ENCODE measurements at places on chromosomes 11 and 22. TPM values are rescaled to one million over a fixed set of nuclear protein-coding genes. Genes with fewer than 3 reads are reported as not detected.

DNA sequence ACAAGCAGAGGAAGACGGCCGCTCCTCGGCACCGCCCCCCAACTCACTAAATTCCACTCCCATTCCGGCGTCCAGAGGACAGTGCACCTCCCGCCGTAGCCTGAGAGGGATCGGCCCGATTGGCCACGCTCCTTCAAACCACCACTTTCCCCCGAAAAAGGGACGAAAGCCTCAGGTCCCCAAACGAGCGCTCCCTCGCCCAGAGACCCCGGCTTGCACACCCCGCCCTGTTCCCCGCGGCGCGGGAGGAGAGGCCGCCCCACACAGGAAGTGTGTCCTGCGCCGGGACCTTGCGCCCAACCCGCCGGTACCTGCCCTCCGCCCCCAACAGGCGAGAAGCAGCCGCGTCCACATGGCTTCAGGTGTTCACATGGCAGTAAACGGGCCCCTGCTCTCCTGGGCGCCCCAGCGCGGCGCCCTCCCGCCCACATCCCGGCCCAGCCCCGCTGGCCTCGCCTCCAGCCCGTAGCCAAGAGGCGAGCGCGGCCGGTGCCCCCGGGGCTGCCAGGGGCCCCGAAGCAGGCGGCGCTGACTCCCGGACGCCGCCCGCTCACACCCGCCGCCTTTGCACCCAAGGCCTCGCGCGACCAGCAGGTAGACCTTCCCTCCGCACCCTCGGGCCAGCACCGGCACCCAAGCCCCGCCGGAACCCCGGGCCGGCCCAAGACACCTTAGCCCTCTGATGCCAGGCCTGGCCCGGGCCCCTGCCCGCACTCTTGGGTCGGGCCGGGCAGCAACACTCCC is 849 bp downstream of the TCF20 start:
- no peaks in the 10 kb centered on the region for H3K27me3 ChIP-seq
- H3K36me3 ChIP-seq = no peaks in the 10 kb centered on the region
- H3K27ac ChIP-seq = peak overlapping the region; percentile 77

DNA sequence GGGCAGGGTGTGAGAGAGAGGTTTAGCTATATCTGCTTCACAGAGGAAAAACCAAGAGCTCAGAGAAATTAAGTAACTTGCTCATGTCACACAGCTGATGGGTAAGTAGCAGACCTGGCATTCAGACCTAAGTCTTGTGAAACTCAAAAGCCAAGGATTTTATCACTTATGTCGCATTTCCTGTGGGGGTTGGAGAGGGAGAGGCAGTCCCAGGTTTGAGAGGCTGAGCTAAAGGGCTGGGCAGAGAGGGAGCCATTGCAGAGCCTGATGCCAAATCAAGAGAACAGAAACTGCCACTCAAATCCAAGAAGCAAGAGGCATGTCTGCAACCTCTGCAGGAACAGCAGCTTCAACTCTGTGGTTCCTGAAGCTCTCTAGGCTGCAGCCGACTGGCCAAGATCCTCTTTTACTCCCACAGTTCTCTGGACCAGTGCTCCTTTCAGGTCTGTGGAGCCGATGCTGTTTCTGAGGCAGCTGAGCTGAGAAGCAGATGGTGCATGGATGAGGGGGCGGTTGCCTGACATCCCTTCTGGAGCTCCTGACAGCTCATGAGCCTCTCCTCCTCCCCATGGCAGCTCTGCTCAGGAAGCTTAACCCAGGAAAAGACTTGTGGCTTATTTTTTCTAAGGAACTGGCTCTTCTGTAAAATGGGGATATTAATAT is 47.6 kb upstream of the NAV2 start:
- peaks cover 19% of the 10 kb centered on the region for H3K4me1 ChIP-seq
- H3K27me3 ChIP-seq = no peaks in the 10 kb centered on the region
- no peak overlapping the region for H3K27ac ChIP-seq
- no peak overlapping the region for H3K4me3 ChIP-seq
- H3K36me3 ChIP-seq = no peaks in the 10 kb centered on the region

GRCh38 chr11:120054753-120055045 is 83.2 kb downstream of the TRIM29 start:
- H3K27me3 ChIP-seq = no peaks in the 10 kb centered on the region
- peak; percentile 31 for DNase-seq
- H3K4me3 ChIP-seq = no peak overlapping the region
- no peaks in the 10 kb centered on the region for H3K36me3 ChIP-seq
- no peaks in the 10 kb centered on the region for H3K4me1 ChIP-seq

- H3K4me3 ChIP-seq = no peak overlapping the region
- no peaks in the 10 kb centered on the region for H3K27me3 ChIP-seq
- no peak overlapping the region for H3K27ac ChIP-seq
- DNase-seq = no peak
Measured at GRCh38 chr11:131776211-131776610, 405.8 kb downstream of the NTM start.

GRCh38 chr11:58771458-58771855 is 39.7 kb upstream of the GLYAT start:
- H3K36me3 ChIP-seq = no peaks in the 10 kb centered on the region
- DNase-seq = no peak
- H3K4me1 ChIP-seq = no peaks in the 10 kb centered on the region
- H3K27me3 ChIP-seq = no peaks in the 10 kb centered on the region
- no peak overlapping the region for H3K4me3 ChIP-seq

KIF18A gene
- total RNA-seq = not detected

Data from ascending aorta (tissue), 2 donors.